ENCODE measurements at places on chromosomes 1 and 21.
A peak's percentile ranks its signal among the peaks of the same experiment; 100 is the strongest.

DNA sequence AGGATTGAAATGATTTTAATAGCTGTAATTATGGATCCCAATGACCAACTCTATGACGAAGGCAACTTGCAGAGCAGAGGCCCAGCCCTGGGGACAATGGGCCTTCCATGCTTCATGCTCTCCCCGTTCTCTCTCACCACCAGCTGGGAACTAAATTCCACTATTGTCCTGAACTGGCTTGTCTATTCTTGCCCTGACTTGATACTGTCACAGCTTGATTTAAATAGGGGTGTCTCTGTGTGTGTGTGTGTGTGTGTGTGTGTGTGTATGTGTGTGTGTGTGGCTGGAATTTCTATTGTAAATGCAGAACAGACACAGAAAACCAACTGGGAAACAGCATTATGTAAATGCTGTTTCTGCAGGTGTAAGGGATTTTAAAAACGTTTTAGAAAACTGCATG lies 57.0 kb downstream of the SLC22A15 start:
- DNase-seq = no peak

- DNase-seq = no peak
Measured at GRCh38 chr1:224259986-224260385, 70.0 kb downstream of the NVL start.

GRCh38 chr1:110262296-110262695 lies 52.2 kb downstream of the KCNC4 start:
- DNase-seq = no peak

- DNase-seq = no peak
Measured at GRCh38 chr1:20402585-20403422, 83.2 kb downstream of the CAMK2N1 start.

DNA sequence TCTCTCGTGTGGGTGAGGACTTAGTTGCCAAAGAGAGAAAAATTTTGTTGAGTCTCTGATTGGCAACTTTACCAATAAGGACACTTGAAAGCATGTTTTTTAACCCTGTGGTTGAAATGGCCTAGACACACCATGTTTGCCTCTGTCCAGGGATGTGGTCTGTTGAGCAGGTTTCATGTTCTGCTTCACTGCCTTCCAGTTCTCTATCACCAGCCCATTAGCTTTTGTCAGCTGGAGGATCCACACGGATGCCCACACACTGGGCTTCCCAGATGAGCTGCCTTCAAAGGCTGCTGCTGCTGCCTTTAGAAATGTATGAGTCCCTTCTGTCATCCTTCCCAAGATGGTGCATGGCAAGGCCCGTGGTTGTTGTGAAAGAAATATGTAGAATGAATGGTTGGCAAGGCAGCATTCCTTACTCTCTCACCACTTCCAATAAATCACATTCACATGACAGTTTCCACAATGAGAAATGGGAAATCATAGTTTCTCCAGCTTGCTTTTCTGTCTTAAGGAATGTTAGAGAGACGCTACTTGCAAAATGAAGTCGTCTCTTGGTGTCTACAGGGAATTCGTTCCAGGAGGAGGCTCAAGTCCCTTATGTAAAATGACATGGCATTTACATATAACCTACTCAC lies 108.2 kb upstream of the SLC35F3 start:
- DNase-seq = no peak

DNA sequence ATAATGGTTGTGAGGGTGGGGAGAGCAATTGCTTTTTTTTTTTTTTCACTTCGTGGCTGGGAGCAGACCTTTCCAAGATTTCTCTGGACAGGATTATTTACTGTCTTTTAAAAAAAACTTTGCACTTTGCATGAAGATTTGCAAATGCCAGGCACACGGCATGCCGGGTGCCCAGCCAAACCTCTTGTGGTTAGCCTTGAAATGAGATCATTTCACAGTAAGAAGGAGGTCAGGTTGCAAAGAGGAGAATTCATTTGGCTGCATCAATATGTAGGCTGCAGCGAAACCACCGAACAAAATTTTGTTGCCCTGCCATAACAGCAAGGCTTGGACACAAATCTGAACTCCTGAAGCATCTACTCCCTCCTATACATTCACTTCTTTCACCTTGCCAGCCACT lies 36.5 kb upstream of the KCND3 start:
- DNase-seq = no peak

GRCh38 chr1:228314658-228315483 lies 91.8 kb downstream of the TRIM11 start:
- no peak for DNase-seq

- DNase-seq = no peak
Measured at GRCh38 chr1:95956215-95956614, 722.2 kb downstream of the RWDD3 start.

- no peak for DNase-seq
Measured at GRCh38 chr1:239125027-239125426, 261.3 kb upstream of the CHRM3 start.

DNA sequence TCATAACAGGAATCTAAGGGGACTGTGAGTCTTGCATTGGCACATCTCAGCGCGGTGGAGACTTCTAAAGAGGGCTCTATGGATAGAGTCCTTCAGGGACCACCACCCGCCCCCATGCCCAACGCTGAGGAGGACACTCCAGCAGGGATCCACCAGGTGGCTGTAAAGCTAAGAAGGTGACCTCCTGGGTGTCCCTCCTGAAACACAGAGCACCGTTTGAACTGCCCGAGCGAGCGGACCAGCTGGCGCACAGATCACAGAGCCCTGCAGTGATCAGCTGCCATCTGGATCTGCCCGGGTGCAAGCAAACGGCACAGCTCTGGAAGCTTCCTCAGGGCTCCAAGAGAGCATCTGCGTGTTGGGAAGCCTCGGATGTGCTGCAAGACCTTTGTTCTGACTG lies 51.3 kb upstream of the LYST start:
- DNase-seq = no peak

DNA sequence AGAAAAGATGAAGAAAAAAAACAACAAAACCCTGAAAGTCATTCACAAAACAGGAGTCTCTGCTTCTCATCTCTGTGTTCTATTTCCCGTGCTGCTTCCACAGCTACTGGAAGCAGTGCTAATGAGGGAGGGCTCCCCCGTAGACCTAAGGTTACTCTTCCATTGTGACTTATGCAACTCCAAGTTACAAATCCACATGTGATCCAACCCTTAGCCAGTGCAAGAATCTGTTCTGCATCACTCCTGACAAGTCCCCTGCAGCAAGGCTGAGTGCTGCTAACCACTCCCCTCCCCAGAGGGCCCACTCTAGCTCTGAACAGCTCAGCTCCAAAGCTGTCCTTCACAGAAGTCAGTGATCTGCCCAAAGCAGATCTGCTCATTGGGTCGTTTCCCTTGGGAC lies 10.3 kb downstream of the DNALI1 start:
- no peak for DNase-seq

GRCh38 chr1:232421143-232421796 lies 208.7 kb downstream of the SIPA1L2 start:
- DNase-seq = no peak

DNA sequence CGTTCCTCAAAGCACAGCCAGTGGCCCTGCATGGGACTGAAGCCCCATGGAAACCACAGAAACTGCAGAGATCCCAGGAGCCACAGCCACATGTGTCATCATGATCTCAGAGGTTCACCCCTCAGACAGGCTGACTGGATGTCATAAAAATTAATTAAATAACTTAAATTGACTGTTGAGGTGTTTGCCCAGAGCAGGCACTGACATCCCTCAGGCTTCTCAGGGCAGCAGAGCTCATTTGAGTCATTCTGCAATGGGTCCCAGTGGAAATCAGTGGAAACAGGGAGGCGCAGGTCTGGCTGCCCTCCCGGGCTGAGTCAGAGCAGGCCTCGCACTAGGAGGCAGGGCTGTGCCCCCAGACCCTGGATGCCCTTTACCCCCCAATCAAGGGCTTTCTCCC lies 135.1 kb downstream of the CDC7 start:
- DNase-seq = peak; percentile 8

DNA sequence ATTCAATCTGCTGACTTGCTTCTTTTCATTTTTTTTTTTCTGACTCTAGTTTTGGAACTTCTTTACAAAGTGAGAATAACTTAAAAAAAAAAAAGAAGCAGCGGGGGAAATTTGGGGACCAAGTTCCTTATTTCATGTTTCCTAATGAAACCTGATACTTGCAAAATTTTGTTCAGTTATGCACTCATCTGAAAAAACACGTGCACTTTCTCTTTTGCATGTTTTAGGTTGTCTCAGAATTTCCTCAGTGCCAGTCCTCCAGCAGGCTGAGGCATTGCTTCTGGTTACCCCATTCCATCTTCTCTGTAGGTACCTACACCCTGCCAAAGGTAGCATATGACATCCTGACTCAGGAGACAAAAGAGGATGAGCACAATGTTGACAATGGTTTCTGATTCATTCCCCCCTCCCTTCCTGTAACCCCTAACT lies 299.7 kb downstream of the GRIK1 start:
- no peak for DNase-seq

DNA sequence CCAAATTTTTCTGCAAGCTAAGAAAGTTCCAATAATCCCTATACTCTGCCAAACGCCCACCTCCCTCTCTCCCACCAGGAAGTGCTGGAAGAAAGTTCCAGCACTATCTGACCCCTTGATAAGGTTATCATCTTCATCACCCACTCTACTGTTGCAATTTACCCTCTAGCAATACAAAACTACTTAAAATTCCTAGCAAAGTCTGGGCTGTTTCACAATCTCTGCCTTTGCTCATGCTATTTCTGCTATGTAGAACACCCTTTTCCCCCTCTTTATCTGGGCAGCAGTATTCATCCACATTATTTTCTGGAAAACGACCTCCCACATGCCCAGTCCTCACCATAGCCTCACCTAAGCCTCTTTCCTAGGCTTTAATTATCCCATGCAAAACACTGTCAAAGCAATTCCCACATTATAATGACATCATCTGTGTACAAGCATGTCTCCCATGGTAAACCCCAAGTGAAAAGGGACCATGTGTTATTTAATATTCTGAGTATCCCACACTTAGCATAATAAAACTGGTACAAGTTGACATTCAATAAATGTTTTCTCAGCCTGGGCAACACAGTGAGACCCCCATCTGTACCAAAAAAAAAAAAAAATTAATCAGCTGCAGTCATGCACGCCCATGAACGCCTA lies 12.0 kb downstream of the F11R start:
- DNase-seq = no peak

GRCh38 chr1:178086766-178087165 lies 7.1 kb upstream of the RASAL2 start:
- DNase-seq = no peak

DNA sequence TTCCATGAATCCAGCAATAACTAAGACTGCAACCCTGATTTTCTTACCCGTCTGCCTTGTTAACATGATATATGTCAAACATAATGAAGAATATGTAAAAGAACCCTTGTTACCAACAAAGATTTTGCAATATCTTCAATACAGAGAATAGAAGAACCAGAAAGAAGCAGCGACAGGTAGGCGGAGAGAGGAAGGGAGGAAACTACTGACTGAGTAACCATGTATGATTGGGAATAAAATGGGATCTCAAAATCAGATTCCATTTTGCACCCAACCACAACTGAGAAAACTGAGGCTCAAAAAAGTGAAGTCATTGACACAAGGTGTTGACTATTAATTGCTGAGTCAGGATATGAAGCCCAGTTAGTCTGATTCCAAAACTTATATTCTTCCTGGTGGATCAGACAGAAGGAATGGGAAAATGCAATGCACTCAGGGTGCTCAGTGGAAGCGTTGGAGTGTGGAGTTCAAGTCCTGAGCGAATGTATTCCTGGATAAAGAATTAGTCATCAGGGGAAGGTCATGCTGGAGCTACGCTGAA lies 293.3 kb upstream of the GREM2 start:
- DNase-seq = no peak

- no peak for DNase-seq
Measured at GRCh38 chr1:230228236-230228897, 161.3 kb downstream of the GALNT2 start.

DNA sequence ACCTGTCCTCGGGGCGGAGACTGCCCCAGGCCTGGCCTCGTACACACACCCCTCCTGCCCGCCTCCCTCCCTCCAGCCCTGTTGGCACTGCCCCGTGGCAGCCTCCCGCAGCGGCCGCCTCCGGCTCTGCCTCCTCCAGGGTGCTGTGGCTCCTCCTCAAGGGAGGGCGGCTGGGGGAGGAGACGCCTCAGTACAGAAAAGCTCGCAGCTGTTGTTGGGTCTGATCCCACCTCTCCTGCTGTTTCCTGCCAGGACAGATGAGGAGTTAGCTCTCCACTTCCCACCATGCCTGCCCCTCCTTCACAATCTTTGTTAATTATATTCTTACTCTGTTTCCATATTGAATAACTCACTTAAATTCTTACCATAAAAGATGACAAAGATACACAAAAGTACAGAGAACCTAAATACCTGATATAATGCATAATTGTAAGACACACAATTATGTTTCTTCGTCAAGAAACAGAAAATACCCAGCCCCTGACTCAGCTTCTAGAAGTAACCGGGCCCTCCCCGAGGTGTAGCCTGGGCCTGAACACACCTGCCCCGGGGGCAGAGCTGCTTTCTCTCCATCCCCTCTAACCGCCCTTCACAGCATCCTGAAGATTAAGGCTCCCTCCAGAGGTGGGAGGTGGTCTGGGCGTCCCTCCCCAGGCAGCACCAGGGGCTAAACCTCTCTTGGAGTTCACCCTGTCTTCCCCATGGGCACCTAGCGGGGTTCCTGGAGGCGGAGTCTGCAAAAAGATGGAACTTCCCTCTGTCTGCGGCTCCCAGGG lies 30.6 kb upstream of the COL6A1 start:
- peak; percentile 34 for DNase-seq

- DNase-seq = peak; percentile 51
Measured at GRCh38 chr1:68321084-68321685, 88.9 kb upstream of the WLS start.

GRCh38 chr1:160549665-160550006 lies 26.6 kb upstream of the SLAMF6 start:
- DNase-seq = no peak

- no peak for DNase-seq
Measured at GRCh38 chr1:27332536-27333281, 9.1 kb upstream of the SYTL1 start.

GRCh38 chr1:53550201-53550741 lies 91.1 kb downstream of the DMRTB1 start:
- no peak for DNase-seq

DNA sequence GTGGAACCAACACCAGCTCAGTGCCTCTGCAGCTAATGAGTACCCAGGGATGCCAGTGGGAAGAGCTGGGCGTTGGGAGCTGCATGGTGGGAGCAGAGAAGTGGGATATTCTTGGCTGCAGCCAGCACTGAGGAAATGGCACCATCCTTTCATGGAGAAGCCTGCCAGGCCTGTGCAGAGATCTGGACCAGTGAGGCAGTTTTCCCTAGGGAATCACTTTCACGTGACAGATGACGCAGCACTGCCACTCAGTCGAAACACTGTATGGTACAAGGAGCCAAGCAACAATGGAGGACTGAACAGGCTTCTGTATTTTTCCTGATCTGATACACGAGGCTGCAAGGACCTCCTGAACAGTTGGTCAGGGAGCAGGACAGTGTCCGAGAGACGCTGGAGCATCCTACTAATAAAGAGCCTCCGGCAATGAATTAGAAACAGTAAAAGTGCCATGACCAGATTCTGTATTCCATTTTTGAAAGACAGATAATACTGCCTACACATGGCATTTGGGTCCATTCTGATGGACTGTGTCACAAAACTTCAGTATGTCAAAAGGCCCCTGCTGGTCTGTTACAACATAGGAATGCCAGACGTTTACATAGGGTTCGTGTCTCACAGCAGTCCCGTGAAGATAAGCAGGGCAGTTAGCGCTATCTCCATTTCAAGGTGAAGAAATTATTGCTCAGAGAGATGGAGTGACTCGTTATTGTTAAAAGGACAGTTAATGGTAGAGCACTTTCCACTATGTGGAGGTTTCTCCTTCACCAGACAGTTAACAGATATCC lies 44.0 kb upstream of the LMO4 start:
- DNase-seq = no peak

Data from fibroblast of the conjunctiva (primary cell).